ENCODE measurements at places on chromosomes 5 and 9.

- DNase-seq: no peak
Measured at GRCh38 chr9:79609468-79610018, 37.8 kb downstream of the TLE4 start.

- no peak for DNase-seq
Measured at GRCh38 chr5:122844136-122844909, 1.1 kb upstream of the SNX24 start.

GRCh38 chr9:75715360-75715759 lies 175.1 kb upstream of the PCSK5 start:
- no peak for DNase-seq

DNA sequence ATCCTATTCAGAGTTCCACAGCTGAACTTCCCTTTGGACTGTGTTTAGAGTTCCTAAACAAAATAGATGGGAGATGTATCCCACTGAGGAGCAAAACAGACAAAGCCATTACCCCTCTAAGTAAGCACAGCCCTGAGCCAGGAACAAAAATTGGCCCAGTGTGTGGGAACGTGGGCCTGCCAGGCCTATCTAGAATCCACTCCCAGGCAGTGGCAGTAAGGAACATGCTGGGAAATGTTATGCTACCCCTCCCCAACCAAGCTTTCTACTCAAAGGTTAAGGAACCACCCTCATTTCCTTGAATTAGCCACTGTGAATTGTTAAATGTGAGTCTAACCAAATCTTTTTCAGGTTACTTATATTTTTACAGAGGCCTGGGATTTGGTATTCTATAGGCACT lies 405.1 kb upstream of the PTGER4 start:
- DNase-seq: no peak

DNA sequence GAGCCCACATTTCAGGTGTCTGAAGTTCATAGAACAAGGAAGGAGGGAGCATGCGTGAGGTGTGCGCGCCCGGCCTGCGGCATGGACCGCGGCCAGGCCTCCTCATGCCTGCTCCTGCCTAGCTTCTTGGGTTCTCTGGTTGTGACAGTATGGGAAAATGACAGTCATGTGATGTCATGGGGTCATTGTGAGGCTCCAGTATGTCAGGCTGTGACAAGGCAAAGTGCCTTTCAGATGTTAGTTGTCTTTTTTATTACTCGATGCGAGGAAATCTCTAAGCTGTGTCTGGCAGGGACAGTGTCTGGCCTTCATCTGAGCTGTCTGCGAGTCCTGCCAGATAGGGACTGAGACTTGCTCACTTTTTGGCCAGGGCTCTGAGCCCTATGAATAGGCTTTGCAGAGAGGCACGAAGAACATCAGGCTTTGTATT lies 13.3 kb downstream of the UCK1 start:
- DNase-seq: no peak

DNA sequence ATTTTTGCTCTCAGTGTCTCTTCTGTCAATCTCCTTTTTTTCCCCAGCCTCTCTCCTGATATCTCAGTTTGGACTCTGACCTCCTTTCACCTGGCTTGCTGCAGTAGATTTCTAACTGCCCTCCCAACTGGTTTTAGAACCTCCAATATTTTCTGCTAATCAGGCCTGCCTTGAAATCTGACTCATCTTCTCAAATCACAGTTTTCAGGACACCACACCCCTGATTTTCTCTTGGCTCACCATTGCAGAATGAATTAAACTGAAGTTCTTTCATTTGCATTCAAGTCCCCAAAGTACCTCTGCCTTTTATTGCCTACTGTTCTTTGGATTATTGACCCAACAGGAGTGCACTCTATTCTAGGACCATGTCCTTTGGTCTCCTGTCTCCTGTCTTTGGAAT lies 310.4 kb upstream of the TRPC7 start:
- DNase-seq: no peak

- DNase-seq: no peak
Measured at GRCh38 chr5:111135946-111136345, 43.8 kb downstream of the WDR36 start.

DNA sequence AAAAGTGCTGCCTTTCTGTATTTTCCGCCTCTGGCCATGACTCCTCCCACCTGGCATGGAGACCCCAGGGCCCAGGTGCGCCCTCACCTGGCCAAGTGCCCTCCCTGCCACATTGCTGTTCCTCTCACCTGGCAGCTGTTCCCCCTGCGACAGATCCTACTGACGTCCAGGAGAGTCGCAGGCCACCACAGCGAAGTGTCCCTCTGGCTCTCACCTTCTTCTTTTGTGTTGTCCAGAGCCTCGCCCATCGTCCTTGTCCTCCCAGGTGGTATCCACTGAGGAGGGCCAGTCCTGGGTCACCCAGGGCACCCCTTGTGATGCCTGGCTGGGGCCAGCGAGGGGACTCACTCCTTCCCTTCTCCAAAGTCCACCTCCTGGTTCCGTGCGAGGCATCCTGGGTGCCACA lies 2.6 kb downstream of the NKD2 start:
- DNase-seq: peak; percentile 65

GRCh38 chr5:52063186-52063585 lies 679.9 kb downstream of the ISL1 start:
- no peak for DNase-seq

DNA sequence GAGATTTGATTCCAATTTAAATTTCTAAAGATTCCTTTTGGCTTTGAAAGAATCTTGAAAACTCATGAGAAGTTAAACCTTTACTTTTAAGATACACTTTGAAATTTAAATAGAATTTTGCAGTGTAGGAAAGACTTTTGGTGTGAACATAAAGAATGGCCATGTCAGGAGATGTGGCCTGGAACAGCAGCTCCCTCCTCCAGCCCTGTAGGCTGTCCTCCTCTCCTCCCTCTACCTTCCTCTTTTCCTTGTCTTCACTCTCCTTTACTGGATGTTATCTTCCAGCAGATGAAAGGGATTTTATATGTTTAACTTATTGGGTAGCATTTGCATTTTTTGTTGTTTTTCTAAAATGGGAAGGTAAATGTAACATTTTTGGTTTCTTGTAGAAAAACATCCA lies 18.9 kb downstream of the ASPN start:
- DNase-seq: no peak

GRCh38 chr9:6692881-6693361 lies 47.4 kb upstream of the GLDC start:
- no peak for DNase-seq

DNA sequence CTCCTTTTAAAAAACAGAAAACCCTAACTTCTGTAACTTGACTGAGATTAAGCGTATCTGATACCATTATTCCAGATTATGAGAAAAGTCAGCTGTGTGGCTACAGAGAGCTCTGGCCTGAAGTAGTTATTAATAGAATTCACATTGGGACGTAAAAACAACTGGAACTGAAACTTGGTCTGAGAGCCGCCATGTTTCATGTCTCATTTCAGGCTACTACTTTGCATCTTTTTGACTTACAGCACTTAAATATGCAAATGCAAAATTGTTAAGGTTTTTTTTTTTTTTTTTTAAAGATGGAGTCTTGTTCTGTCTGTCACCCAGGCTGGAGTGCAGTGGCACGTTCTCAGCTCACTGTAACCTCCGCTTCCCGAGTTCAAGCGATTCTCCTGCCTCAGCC lies 25.2 kb downstream of the MAP3K1 start:
- DNase-seq: no peak

DNA sequence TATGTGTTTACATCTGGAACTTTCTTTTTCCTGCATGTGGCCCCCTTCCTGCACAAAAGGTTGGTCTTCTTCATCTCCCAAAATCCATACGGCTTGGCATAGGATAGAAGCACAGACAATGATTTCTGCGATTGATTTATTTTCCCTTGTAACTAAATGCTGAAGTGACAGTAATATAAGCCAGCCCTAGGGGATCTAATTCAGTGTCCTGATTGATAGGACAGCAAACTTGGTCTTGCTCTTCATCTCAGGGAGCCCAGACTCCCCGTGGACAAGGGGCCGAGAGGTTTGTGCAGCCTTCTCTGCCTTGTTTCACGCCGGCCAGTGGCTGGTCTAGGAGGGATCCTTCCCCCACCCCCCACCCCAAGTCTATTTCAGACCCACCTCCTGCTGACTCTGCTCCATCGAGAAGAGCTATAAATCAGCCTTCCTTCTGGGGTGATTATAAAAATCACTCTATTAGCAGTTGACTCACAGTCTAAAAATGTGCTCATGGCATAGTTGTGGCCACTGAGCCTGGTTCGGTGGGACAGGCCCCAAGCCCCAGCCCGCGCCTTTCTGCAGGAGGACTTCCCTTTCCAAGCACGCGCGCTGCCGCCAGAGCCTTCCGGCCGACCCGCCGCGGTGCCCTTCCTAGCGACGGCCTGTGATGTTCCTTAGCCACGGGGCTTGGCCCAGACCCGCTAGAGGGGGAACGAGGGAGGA lies 89.8 kb upstream of the COL5A1 start:
- no peak for DNase-seq
